ENCODE measurements at places on chromosomes 6 and 20. TPM values are rescaled to one million over a fixed set of nuclear protein-coding genes. Genes with fewer than 3 reads are reported as not detected.

The CST2 gene
- not detected for total RNA-seq

The ARHGAP18 gene
- total RNA-seq = 34.5 TPM

The ANGPT4 gene
- not detected for total RNA-seq

The PKIB gene
- total RNA-seq = not detected

The VEGFA gene
- total RNA-seq = 61.0 TPM

The F13A1 gene
- not detected for total RNA-seq

The WTAP gene
- 91.4 TPM for total RNA-seq

The SLCO4A1 gene
- 13.3 TPM for total RNA-seq

The XKR7 gene
- total RNA-seq = not detected

The SLC22A2 gene
- total RNA-seq = not detected

The MAS1 gene
- total RNA-seq = not detected

Measured in SJSA1 (cell line).